ENCODE measurements at places on chromosomes 7 and 10. TPM values are rescaled to one million over a fixed set of nuclear protein-coding genes. Genes with fewer than 3 reads are reported as not detected.

- H3K27me3 ChIP-seq: no peaks in the 10 kb centered on the region
- no peak for DNase-seq
- no peaks in the 10 kb centered on the region for H3K36me3 ChIP-seq
- H3K4me1 ChIP-seq: no peaks in the 10 kb centered on the region
- H3K4me3 ChIP-seq: no peak overlapping the region
Observed at GRCh38 chr7:157487046-157487770, 150.4 kb downstream of the DNAJB6 start.

Gene ANXA8L1
- total RNA-seq: 34.6 TPM

DNA sequence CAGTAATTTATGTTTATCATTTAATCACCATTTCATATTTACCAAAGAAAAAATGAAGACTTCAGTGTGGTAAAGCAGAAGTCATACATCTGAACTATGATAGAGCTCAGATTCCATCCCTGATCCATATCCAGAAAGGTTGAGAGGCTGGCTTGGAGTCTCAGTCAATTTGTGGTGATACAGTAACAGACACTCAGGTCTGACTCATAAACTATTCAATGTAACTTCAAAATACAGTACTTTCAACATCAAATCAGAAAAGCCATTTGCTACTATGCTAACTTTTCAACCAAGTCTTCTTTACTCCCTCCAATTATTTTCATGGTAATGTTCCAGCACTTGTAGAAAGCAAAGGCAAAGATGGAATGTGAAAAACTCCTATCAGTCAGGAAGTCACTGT lies 190.4 kb downstream of the HDAC9 start:
- no peak overlapping the region for H3K4me3 ChIP-seq
- no peak for DNase-seq
- H3K27ac ChIP-seq: no peak overlapping the region
- H3K36me3 ChIP-seq: no peaks in the 10 kb centered on the region

Gene GHITM
- 117 TPM for total RNA-seq

- peaks cover 8% of the 10 kb centered on the region for H3K27me3 ChIP-seq
- no peaks in the 10 kb centered on the region for H3K4me1 ChIP-seq
- no peak for DNase-seq
- H3K36me3 ChIP-seq: no peaks in the 10 kb centered on the region
Observed at GRCh38 chr7:146123715-146124114, 7.1 kb downstream of the CNTNAP2 start.

- H3K4me1 ChIP-seq: no peaks in the 10 kb centered on the region
- H3K4me3 ChIP-seq: no peak overlapping the region
- DNase-seq: no peak
- H3K27ac ChIP-seq: no peak overlapping the region
- H3K36me3 ChIP-seq: no peaks in the 10 kb centered on the region
- no peaks in the 10 kb centered on the region for H3K27me3 ChIP-seq
Observed at GRCh38 chr7:106372595-106373318, 88.0 kb upstream of the NAMPT start.
